EH (cell line): ENCODE measurements at places on chromosomes 1 and 21.
A peak's percentile ranks its signal among the peaks of the same experiment; 100 is the strongest.

GRCh38 chr1:153548722-153549688, at the start of gene S100A3:
TSS of gene S100A3 (minus strand) at chr1:153549258. CDS start at chr1:153548485, 773 bp downstream.
- DNase-seq = peak; percentile 97

DNA sequence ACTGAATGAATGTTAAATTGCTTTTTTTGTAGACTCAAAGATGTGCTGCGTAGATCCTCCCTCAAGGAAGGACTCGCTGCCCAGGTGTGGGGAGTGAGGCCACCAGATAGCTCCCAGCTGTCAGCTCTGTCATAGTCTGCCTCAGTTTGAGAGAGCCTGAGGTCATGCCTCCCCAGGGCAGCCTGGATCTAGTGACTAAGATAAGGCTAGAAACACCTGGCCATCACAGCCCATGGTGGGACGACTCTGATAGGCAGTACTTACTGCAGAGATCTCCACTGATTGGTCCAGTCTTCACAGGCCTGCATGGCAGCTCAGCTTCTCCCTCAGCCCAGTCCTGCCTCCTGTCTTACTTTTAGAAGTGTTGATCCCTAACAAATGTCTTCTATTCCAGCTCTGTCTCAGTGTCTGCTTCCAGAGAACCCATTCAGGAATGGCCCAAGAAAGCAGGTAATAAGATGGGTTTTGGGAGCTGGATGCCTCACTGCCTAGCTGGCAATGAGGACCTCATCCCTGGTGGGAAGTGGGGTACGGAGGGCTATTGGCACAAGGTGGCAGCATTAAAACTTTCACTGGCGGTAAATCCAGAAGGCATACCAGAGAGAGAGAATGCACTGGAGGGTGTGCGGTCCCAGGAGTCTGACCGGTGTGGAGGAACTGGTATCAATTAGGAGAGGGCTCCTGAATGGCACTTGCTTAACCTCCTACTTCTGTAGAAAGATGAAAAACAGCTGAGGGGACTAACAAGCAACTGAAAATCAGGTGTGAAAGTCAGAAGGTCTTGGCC, 55.3 kb upstream of the GPR37L1 start:
- DNase-seq = no peak

- no peak for DNase-seq
Observed at GRCh38 chr21:38467911-38468310, 30.4 kb downstream of the ERG start.

DNA sequence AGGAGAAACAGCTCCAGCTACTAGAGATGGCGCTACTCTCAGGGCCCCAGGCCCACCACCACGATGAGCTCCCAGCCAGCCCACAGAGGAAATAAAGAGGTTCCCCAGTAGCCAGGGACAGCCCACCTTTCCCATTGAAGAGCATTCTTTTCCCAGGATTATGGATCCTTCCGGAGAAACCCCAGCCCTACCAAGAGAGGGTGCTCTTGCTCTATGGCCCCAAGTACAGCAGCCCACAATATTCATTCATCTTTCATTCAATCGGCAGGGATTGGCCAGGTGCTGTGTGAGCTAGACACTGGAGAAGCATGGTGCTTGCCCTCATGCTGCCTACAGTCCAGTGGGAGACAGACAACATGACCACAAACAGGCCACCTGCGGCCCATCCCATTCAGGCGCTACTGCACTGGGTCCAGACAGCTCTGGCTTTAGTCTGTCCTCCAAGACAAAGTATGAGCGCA, 29.9 kb downstream of the PMVK start:
- peak; percentile 37 for DNase-seq

DNA sequence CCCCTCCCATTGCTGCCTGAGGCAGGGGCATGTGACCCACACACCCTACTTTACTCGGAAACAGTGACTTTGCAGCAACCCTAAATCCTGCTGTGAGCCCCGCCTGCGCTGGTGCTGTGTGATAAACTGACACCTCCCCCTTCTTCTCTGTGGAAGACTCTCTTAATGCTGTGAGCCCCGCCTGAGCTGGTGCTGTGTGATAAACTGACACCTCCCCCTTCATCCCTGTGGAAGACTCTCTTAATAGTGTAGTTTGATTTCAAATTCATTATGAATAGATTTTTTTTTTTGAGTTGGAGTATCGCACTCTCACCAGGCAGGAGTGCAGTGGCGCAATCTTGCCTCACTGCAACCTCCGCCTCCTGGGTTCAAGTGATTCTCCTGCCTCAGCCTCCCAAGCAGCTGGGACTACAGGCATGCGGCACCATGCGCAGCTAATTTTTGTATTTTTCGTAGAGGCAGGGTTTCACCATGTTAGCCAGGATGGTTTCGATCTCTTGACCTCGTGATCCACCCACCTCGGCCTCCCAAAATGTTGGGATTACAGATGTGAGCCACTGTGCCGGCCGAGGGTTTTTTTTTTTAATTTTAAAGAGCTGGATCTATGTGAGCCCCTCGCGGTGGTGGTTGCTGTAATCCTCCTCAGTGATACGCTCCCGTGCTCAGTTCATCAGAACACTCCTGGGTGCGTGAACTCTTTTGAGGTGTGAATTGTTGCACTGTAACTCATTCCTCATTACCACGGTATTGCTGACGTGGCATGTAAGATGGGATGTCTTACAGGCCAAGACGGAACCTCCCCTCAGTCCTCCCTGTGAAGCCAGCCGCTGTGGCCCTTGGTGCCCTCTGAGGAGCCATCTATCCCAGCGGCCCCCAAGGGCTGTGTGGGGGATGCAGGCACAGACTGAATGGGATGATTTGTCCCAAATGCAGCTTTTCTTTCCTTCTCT, 60.3 kb downstream of the GALNT2 start:
- no peak for DNase-seq

DNA sequence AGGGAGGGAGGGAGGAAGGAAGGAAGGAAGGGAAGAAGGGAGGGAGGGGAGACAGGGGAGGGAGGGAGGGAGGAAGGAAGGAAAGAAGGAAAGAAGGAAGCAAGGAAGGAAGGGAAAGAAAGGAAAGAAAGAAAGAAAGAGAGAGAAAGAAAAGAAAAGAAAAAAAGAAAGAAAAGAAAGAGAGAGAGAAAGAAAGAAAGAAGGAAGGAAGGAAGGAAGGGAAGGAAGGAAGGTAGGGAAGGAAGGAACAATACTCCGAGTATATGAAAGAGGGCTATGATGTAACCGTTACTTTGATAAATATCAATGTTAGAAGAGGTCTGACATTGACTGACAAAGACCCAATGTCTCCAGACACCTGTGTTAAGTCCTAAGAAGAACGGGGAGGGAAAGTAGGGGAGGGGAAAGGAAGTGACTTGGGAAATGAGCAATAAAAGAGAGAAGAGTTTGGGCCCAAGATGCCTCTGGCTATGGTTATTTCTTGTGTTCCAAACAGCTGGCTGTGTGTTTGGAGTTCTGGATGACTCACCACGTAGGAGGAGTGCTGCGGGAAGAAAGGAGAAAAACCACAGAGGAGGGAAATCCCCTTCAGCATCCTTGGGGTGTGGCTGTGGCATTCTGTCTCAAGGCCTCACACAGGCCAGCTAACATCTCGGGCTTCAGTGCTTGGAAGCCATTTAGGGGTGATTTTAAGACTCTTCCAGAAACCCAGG, 37.0 kb upstream of the RXRG start:
- peak; percentile 77 for DNase-seq

GRCh38 chr1:155513300-155513916, 49.2 kb downstream of the ASH1L start:
- DNase-seq = peak; percentile 83

DNA sequence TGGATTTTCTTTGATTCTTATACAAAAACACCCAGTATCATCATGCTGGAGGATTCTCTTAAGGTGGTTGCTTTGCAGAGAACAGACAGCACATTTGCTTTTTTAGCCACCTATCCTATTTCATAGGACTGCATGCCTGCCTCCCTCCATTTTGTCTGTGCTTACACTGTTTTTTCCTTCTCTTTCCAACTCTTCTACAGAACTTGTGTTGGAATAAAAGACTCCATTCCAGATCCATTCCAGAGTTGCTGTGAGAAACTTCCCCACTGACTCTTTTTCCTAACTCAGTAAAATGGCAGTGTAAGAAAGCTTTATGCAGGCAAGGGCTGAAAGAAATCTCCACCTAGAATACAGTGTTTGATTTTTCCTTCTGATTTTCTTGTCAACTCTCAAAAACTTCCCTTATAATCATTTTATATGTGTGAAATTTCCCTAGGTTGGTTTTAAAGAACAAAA, 5.2 kb upstream of the ARID1A start:
- peak; percentile 25 for DNase-seq

DNA sequence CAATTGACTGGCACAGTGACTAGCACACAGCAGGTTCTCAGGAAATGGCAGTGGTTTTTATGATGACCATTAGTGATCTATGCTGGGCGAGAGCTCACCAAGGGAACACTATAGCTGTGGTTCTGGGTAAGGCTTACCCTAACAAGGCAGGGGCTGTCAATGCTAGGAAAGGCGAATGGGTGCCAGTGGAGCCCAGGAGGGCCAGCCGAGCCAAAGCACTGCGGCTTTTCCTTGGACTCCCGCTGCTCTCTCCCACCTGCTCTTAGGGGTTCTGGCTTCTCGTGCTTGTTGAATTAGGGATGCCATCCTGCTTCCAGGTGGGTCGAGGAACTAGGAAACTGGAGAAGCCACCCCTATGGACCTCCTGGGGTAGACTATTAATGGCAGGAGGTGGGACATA, 10.0 kb upstream of the A3GALT2 start:
- DNase-seq = no peak

- DNase-seq = no peak
Observed at GRCh38 chr1:199867601-199868000, 159.9 kb upstream of the NR5A2 start.

GRCh38 chr1:27528818-27529703, 39.1 kb upstream of the WASF2 start:
- DNase-seq = peak; percentile 65

GRCh38 chr1:8677782-8678181, 139.7 kb downstream of the RERE start:
- peak; percentile 16 for DNase-seq

- no peak for DNase-seq
Observed at GRCh38 chr1:216390956-216391355, 32.3 kb downstream of the USH2A start.

GRCh38 chr1:165508291-165508690, 35.5 kb upstream of the LRRC52 start:
- DNase-seq = no peak
